Gastrocnemius medialis (tissue), 4 donors: ENCODE measurements at places on chromosomes 13 and 19.
A peak's percentile ranks its signal among the peaks of the same experiment; 100 is the strongest.

DNA sequence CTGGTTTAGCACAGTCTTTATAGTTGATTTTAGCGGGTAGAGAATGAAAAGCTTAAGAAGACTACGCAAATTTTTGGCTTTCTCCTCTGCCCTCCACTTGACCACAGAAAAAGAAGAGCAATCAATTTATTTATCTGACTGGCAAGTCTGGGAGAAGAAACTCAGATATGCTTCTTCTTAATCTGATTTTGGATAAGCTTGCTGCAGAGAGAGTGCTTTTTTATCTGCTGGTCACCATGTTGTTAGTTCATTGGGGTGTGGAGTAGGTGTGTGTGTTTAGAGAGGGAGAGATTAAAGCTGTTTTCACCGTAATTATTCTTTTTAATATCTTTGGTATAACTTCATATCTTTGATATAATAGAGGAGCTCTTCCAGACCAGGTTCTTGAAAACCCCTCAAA lies 471.4 kb upstream of the SLC10A2 start:
- DNase-seq, result no peak
- H3K27ac ChIP-seq, result no peak overlapping the region
- no peaks in the 10 kb centered on the region for H3K27me3 ChIP-seq
- no peaks in the 10 kb centered on the region for H3K36me3 ChIP-seq
- no peak overlapping the region for H3K4me3 ChIP-seq

GRCh38 chr13:42272804-42273175 lies 838 bp downstream of the AKAP11 start:
- H3K27ac ChIP-seq, result peak overlapping the region; percentile 72
- peaks cover 5% of the 10 kb centered on the region for H3K27me3 ChIP-seq
- H3K36me3 ChIP-seq, result no peaks in the 10 kb centered on the region
- H3K4me1 ChIP-seq, result peaks cover 9% of the 10 kb centered on the region
- DNase-seq, result no peak

DNA sequence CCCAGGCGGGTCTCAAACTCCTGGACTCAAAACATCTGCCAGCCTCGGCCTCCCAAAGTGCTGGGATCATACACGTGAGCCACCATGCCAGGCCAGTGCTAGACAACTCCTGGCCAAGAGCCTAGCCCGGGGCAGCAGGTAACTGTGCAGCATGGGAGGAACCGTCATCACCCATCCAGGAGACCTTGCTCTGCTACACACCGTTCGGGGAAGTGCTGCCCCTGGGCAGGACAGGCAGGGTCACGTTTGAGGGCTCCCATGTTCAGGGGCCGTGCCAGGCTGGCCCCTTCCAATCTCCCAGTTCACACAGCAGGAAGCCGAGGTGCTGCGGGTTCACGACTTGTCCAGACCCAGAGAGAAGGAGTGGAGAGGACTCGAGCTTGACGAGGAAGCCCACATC lies 35.1 kb downstream of the NAXD start:
- no peak overlapping the region for H3K4me3 ChIP-seq
- no peaks in the 10 kb centered on the region for H3K27me3 ChIP-seq
- H3K4me1 ChIP-seq, result no peaks in the 10 kb centered on the region
- H3K36me3 ChIP-seq, result no peaks in the 10 kb centered on the region
- DNase-seq, result no peak

DNA sequence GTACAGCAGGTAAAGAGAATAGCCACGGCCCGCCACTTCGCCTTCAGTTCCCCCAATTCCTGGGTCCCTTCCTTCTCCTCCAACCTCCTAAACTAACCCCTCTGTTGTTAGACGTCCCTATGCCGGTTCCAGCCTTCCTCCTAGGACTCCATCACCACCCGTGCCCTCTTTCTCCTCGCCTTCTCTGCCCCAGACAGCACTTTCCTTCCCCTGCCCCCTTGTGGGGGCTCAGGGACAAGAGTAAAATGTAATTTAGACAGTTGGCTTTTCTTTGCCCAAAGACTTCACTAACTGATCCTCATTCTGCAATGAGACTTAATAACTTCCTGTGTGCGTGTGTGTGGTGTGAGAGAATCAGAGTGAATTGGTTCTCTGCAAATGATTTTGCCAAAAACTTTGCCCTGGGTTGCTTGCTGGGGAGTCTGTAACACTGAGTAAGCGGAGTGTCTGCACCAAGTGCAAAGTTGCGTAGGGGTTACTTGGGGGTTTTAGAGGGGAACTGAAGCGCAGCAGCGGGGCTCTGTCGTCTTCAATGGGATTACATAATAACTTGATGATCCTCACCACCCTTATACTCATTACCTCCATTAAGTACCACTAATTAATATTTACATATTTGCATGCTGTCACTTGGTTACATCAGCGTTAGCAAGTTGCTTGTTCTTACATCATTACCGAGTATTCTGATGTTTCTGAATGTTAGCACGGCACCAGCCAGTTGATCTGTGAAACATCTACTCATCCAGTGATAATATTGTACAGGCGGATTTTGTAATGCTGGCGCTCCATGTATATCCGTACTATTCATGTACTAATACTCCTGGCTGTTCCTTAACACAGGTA lies 19.9 kb upstream of the SGCG start:
- no peaks in the 10 kb centered on the region for H3K36me3 ChIP-seq
- DNase-seq, result no peak
- peak overlapping the region; percentile 60 for H3K4me3 ChIP-seq
- no peaks in the 10 kb centered on the region for H3K4me1 ChIP-seq
